Activated CD8-positive, alpha-beta memory T cell treated with anti-CD3 and anti-CD28 coated beads for 1 hour (primary cell): ENCODE measurements at places on chromosomes 7 and 10.

- no peak for DNase-seq
Measured at GRCh38 chr10:4016214-4016740, 231.3 kb upstream of the KLF6 start.

DNA sequence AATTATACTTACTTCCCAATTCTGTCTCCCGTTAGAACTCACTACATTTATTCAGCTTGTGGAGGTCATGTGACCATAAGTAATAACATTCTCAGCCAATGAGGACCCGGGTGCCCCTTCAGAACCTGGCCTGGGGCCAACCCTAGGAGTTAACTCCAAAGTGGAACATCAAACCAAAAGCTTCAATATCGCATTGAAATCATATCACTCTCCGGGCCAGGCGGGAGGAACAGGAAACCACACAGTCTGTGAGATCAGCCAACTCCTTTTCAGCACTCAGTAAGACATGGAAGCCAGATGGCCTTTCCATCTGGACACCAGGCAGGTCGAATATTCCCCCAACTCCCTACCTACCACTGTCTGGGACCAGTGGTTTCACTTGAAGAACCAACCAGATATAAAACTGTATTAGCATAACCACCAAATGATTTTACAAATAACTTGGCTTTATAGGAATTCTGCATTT lies 5.5 kb downstream of the CREB3L2 start:
- DNase-seq: no peak

DNA sequence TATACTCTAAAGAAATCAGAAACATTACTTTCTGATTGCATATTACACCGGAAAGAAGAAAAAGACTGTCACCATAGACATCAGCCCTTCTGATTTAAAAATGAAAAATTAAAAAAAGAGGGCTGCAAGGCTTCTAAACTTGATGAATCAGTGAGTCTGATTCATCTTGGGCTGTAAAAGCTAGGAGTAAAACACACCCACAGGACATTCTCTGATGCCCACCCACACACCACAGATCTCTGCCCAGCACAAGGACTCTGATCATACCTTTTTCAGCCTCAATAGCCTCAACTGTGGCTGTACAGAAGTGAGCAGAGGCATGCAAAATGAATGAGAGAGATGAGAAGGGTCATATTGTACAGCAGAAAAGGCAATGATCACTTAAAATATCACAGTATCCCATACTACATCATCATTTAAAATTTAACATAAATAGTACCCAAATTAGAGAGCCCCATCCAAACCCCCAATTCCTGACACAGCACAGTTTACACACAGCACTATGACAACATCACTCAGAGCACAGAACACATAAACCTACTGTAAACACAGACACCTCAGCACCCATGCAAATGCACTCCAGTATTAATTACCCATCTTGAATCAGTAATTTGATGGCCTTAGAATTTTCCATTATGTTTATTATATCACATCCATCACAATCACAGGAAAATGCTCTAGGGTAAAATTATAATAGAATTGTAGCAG lies 6.4 kb upstream of the MSS51 start:
- DNase-seq: no peak

- DNase-seq: no peak
Measured at GRCh38 chr7:75945297-75946168, 30.6 kb downstream of the POR start.

GRCh38 chr10:121428867-121429266 lies 169.4 kb downstream of the FGFR2 start:
- no peak for DNase-seq

GRCh38 chr10:70265032-70265689 lies 18.6 kb downstream of the NPFFR1 start:
- no peak for DNase-seq

DNA sequence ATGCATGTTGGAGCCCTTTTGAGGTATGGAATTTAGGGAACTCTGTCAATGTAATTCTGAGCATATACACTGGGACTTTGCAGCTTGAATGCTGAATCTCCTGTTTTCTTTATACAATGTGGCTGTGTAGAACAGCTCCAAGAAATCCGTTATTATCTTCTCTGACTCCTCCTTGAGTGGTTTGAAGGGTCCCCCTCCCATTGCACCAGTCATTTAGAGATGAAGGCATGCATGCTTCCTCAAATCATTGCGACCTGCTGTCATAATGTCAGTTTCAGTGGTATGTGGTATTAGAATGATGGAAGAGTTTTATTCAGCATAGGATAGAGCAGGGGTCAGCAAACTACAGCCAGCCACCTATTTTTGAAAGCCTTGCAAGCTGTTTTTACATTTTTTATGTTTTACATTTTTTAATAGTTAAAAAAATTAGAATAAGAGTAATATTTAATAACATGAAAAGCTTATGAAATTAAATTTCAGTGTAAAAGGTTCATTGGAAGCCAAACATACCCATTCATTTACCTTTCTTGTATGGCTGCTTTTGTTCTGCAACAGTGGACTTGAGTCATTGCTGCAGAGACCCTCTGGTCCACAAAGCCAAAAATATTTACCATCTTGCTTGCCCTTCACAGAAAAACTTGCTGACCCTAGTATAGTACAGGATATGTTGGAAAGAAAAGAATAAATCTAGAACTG lies 8.1 kb downstream of the STK17A start:
- no peak for DNase-seq

DNA sequence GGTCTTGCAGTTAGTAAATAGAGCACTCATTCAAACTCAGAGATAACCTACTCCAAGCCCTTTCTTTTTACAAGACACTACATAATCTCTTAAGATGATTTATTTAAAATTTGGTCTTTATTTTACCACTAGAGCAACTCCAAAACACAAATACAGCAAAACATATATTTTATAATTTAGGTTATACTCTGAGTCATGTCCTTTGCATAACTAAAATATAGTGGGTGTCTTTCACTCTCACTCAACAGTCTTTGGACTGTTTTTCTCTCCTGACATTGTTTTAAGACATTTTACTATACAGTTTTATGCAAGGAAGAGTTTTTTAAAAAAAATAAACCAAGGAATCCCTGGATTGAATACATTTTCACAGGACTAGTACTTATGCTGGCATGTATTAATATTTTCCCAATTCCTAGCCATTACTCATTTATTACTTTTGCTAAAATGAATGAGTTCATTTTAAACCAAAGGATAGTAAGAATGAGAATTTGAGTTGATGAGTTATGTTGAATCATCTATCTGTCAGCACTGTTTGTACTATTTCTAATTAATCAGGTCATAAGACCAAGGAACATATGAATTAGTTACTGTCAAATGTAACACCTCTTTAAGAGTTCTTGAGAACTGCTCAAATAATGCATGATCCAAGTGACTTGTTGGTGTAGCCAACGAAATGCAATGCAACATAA lies 303.1 kb upstream of the FZD1 start:
- DNase-seq: no peak

- no peak for DNase-seq
Measured at GRCh38 chr7:40499718-40500117, 364.9 kb downstream of the SUGCT start.

GRCh38 chr7:93148144-93148543 lies at the start of gene SAMD9L:
Gene SAMD9L (minus strand): TSS chr7:93148385. CDS start chr7:93135971, 12,414 bp downstream.
- no peak for DNase-seq

- DNase-seq: no peak
Measured at GRCh38 chr10:6729071-6729774, 149.1 kb upstream of the PRKCQ start.

GRCh38 chr10:94546049-94546900 lies 687 bp downstream of the HELLS start:
- DNase-seq: no peak

DNA sequence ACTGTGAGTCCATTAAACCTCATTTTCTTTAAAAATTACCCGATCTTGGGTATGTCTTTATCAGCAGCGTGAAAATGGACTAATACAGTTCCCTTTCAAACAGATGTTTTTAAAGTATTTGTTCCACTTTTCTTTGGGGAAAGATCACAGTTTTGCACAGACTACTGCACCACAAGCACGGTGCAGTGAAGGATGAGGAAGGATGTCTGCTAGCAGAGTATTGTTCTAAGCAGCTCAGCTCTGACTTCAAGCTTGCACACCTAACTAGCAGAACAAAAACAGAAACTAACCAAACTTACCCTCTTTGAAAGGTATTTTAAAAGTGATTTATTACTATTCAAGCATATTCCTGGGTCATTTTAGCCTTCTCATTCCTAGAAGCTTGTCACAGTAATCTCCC lies 20.0 kb downstream of the THNSL1 start:
- DNase-seq: no peak

GRCh38 chr7:141275350-141275749 lies 201.5 kb downstream of the TMEM178B start:
- no peak for DNase-seq

GRCh38 chr7:42161110-42161509 lies 75.9 kb downstream of the GLI3 start:
- no peak for DNase-seq

DNA sequence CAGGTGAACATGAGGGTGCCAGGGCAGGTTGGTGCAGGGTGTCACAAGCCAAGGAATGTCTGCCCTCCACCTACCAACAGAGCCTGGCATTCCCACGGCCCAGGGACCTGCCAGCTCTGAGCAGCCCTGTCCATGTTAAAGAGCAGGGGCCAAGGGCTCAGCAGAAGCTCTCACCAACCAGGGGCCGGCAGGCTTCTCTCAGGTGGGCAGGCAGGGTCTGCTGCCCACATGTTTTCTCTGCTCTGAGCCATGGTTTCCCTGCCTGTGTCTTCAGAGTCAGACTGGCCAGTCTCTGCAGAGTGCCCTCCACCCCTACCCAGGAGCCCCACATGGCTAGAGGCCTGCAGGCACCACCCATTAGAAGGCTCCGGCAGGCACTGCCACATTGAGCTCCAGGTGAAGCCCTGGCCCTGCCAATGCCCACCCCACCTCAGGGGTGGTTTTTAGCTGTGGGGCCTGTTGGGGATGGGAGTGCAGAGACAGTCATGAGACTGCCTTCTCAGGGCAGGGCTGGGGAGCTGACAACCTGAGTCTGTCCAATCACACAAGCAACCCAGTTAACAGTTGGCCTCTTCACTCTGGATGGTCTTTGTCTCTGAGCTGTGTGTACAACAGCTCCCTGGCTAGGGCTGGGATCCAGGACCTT lies 135.9 kb downstream of the ARHGAP22 start:
- DNase-seq: no peak
